ENCODE measurements at places on chromosomes 4 and X.

DNA sequence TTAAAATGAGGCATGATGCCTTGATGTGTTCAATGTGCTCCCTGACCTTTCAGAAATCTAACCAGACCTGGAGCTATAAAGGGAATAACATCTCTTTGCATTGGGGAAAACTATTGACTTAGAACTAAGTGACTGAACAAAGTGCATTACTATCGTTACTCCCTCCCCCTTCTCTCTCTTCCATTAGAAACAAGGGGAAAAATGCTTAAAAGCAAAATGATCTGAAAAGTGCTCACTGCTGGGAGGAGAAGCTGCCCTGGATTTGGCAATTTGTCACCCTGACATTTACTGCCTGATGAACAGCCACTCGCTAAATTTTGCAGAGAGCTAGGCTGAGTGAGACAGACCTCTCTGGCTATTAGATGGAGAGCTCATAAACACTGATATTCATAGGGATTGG lies 48.6 kb upstream of the PARM1 start:
- no peak for DNase-seq

DNA sequence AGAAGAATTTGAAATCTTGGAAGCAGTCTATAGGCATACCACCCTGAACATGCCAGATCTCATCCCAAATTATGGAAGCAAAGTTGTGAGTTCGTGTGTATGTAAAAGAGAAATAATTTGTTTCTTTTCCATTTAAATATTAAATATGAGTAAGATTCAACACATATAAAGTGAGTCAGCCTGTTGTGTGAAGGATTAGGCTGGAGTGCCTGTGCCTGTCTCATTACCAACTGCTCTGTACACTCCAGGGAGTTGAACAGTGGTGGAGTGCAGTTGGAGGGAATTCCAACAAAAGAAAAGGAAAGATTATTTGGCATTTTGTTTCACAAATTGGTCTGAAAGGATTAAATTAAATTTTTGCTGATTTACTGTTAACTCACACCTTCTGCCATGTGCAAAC lies 435.6 kb downstream of the FAT4 start:
- no peak for DNase-seq

DNA sequence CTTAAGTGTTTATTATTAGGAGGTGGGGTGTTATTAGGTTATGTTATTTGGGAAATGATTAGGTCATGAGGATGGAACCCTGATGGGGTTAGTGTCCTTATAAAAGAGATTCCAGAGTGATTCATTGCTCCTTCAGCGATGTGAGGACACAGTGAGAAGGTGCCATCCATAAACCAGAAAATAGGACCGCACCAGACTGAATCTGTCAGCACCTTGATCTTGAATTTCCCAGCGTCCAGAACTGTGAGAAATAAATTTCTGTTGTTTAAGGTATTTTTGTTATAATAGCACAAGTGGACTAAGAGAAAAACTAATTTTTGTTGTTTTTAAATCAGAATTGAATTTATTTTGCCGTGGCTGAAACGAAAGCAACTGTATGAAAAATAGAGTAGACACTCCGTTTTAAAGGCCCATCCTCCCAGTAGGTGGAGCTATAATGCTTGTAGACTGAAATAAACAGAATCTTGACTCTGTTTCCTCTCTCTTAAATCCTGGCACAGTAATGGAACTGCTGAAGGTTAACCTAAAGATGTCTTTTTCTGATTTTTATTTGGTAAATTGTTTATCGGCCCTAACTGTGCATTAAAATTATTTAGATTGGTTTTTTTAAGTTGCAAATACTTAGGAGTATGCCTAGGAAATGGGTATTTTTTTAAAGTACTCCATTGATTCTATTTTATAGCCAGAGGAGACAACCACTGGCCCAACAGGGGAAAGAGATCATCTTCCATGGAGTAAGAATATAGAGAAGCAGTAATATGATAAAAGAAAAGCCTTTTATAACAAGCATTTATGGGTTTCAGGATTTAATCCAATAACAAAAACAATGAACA lies 133.2 kb upstream of the ADAMTS3 start:
- DNase-seq = no peak

- no peak for DNase-seq
Measured at GRCh38 chrX:131827935-131828334, 195.2 kb upstream of the STK26 start.

DNA sequence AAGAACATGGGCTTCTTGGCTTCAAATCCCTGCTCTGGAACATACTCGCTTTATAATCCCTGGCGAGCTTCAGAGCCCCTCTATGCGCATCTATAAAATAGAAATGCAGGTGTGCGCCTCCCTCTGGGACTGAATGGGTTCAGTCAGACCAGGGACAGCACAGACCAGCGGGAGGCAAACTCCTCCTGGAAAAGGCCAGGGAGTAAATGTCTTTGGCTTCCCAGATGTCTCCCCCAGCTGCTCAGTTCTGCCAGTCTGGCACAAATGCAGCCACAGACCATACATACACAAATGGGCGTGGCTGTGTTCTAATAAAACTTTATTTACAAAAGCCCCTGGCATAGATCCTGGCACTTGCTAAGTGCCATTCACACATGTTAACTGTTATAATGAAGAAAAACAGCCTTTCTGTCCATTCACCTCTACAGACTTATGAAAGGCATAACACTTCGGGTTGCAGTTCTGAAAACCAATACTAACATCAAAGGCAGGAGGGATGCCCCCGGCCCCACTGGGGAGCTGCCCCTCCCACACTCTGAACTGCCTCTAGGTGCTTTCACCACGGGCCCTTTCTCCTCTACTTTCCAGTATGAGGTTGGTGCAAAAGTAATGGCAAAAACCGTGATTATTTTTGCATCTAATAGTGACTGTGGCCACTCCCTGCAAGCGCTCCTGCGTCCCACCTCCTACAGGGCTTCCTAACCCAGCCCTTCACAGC lies 4.6 kb downstream of the JAKMIP1 start:
- no peak for DNase-seq

Measured in epithelial cell of prostate (primary cell).